GOT3 (cell line): ENCODE measurements at places on chromosomes 4 and X.

GRCh38 chr4:132344924-132345828, 803.9 kb upstream of the PCDH10 start:
- DNase-seq: no peak

GRCh38 chr4:2905544-2905943, 57.7 kb downstream of the NOP14 start:
- DNase-seq: no peak

DNA sequence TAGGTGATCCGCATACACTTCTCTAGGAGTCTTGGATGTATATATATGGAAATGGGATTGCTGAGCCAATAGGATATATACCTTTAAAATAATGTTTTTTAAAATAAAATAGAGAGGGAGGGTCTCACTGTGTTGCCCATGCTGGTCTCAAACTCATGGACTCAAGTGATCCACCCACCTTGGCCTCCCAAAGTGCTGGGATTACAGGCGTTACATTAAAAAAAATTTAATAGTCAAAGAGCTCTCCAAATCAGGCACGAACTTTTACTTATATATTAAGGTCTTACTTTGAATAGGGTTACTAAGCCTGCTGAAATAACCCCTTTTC, 109.0 kb downstream of the GNL3L start:
- no peak for DNase-seq

DNA sequence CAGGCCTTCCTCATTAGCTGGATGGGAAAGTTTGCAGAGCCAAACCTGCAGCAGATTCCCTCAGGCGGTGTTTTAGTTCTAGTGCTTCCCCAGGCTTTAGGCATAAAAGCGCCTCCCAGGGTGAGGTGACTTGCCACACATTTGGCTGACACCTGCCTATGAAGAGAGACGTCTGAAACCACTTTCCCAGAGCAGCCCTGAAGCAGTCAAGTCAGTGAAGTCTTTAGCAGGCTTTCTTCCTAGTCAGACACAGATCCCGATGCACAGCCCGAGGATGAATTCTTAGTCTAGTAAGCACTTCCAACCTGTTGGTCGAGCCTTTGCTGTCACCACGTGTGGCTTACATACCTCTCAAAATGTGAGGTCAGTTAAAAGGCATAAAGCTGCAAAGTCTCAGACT, 484.1 kb downstream of the SMARCA1 start:
- no peak for DNase-seq

GRCh38 chr4:108240366-108240765, 71.6 kb upstream of the LEF1 start:
- no peak for DNase-seq
